ENCODE measurements at places on chromosomes 7 and 10.

DNA sequence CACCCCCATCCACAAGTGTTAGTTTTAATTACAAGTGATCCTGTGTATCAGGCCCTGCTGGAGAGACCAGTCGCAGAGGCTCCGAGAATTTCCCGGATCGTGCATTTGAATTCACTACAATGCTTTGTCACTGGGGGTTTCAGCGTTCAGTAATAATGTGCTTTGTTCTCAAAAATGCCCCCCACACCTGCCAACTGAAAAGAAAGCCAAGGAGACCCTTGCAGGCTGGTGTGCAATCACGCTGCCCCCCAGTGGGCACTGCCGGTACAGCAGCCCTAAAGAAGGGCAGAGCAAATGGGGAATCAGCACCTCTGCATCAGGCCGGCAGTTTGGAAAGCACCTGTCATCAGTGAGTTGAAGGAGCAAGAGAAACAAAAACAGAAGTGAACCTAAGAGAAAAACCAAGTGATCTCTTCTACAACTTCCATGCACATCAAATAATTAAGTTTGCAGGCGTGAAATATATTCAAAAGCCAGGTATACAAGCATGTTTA, 177.6 kb downstream of the PARD3 start:
- DNase-seq, result peak; percentile 58

- DNase-seq, result no peak
Observed at GRCh38 chr10:5165738-5166137, 19.2 kb downstream of the AKR1C8 start.

DNA sequence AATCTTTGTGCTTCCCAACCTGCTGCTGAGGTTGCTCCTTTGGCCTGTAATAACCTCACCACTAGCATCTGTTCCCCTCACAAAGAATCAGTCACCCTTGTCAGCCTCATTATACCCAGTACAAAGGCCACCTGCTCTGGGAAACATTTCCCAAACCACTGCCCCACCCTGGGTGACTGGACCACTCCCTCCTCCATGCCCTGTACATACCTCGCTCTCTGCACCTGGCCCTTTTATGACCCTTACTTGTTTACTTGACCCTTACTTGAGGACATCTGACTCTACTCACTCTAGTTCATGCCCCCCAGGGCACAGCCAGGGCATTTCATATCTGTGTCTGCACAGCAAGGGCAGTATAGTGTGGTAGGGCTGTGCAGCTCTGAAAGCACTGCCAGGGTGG, 21.4 kb upstream of the AOC1 start:
- no peak for DNase-seq

- DNase-seq, result no peak
Observed at GRCh38 chr7:127976056-127976737, 55.0 kb downstream of the LRRC4 start.

- no peak for DNase-seq
Observed at GRCh38 chr7:54345746-54346145, 196.4 kb upstream of the VSTM2A start.

- DNase-seq, result no peak
Observed at GRCh38 chr10:124149189-124150042, 56.0 kb upstream of the CHST15 start.

DNA sequence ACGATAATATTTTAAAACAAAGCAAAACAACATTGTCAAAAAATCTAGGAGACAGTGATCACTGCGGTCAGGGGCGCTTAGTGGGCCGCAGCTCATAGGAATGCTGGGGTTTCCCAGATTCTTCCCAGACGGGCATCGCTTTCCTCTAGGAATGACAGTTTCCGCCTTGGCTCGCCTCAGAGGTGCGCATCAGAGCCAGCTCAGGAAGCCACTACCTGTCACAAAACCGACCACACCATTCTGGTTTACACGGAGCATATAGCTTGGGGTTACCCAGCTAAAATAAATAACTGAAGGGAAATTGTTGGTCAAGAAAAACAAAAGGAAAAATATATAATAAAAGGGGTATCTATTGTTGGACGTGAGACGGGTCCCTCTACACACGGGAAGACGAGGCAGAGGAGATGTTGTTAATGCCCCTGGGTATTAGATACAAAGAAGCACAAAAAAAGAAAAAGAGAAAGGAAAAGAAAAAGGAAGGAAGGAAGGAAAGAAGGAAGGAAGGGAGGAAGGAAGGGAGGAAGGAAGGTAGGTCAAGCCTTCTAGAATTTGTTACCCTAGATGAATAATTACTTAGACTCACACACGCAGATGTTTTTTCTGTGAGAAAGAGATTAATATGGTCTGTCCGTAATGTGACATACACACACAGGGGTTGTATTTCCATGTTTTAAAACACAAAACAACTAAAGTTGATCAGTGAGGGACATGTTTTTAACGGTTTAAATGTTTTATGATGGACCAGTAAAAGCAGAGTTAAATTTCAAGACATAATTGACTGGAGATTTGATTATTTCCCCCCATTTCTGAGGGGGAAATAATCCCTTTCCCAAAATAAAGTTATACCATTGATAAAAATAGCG, 292.4 kb upstream of the NFE2L3 start:
- no peak for DNase-seq

- no peak for DNase-seq
Observed at GRCh38 chr7:88628363-88629085, 131.0 kb upstream of the ZNF804B start.

GRCh38 chr7:117045927-117046710, 92.8 kb downstream of the ST7 start:
- DNase-seq, result no peak

DNA sequence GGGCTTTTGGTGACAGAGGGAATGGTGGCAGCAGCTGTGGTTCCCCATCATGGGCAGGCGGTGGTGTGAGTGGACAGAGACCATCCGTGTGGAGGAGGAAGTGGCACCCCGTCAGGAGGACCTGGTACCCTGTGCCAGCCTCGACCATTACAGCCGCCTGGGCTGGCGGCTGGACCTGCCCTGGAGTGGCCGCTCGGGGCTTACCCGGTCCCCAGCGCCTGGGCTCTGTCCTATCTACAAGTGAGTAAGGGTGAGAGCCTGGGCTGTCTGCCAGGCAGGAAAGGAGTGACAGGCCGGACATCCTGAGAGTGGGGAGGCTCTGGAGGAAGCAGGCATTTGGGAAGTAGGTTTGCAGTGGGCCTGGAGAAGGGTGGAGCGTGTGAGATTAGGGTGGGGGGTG, 2.9 kb upstream of the ZNF467 start:
- DNase-seq, result no peak

GRCh38 chr10:78980815-78981214, 88.0 kb upstream of the ZMIZ1 start:
- DNase-seq, result no peak

DNA sequence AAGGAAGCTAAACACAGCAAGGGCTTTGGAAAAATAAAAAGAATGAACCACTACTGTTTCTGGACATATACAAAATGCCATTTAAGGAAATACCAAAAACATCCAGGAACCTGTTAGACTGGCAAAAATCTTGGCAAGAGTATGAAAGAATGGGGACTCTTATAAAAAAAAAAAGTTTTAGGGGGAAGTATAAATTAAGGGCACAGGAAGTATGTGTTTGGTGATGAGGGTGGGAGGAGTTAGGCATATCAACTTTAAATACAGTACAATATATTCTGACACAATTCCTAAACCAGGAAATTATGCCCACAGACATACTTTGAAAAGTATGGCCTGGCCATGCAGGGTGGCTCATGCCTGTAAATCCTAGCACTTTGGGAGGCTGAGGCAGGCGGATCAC, 74.2 kb downstream of the WAPL start:
- no peak for DNase-seq

DNA sequence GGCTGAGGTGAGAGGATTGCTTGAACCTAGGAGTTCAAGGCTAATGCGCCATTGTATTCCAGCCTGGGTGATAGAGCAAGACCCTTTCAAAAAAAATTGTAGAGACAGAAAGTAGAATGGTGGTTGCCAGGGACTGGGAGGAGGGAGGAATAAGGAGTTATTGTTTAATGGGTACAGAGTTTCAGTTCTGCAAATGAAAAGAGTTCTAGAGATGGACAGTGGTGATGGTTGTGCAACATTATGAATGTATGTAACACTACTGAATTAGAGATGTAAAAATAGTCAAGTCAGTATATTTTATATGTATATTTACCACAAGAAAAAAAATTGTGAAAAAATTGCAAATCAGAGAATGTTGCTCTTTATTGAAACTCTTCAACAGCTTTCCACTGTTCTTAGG, 266.5 kb upstream of the NPY start:
- DNase-seq, result no peak

DNA sequence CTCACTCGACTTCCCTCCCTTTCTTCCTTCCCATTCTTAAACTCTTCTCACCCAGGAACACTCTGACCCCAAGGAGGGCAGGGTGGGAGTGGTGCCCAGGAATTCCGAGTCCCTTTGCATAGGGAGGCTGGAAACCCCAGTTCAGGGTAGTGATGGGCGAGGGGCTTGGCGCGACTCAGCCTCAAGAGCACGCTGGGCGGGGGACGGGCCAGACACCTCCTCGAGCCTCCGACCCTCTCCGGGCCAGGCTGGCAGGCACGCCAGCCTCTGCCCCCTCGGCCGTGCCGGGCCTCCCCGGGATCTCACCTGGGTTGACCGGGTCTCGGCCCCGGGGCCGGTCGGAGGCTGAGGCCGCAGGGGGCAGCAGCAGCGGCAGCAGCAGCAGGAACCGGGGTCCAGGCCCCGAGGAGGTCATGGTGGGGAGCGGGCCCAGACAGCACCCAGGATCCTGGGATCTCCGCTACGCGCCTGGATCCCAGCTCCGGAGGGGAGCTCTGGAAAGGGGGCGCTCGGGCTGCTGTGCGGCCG, 457 bp downstream of the PLOD3 start:
- no peak for DNase-seq

- DNase-seq, result no peak
Observed at GRCh38 chr7:134574322-134574721, 25.4 kb downstream of the AKR1B15 start.

GRCh38 chr10:111125102-111125501, 48.3 kb downstream of the ADRA2A start:
- DNase-seq, result no peak

GRCh38 chr7:112510001-112510742, 29.4 kb downstream of the LSMEM1 start:
- DNase-seq, result no peak

GRCh38 chr10:106467506-106467905, 697.0 kb downstream of the SORCS1 start:
- no peak for DNase-seq

DNA sequence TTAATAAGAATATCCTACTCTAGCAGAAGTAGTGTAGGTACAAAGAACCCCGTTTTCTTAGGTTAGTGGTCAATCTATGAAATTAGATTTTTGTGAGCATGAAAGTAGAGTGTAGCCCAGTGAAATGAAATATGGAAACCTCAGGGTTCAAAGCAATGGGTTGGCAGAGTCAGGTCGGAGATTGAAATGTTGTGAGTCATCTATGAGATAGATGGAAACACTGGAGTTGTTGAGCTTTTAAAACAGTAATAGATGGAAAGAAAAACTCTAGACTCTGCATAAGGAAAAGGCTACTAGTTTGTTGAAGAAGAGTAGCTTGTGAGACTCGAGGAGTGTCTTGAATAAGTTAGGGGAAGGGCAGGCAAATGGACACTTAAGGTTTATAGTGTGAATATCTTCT, 251.9 kb downstream of the EXOC4 start:
- no peak for DNase-seq

- no peak for DNase-seq
Observed at GRCh38 chr7:63047061-63047460, 951.6 kb upstream of the ZNF722 start.

DNA sequence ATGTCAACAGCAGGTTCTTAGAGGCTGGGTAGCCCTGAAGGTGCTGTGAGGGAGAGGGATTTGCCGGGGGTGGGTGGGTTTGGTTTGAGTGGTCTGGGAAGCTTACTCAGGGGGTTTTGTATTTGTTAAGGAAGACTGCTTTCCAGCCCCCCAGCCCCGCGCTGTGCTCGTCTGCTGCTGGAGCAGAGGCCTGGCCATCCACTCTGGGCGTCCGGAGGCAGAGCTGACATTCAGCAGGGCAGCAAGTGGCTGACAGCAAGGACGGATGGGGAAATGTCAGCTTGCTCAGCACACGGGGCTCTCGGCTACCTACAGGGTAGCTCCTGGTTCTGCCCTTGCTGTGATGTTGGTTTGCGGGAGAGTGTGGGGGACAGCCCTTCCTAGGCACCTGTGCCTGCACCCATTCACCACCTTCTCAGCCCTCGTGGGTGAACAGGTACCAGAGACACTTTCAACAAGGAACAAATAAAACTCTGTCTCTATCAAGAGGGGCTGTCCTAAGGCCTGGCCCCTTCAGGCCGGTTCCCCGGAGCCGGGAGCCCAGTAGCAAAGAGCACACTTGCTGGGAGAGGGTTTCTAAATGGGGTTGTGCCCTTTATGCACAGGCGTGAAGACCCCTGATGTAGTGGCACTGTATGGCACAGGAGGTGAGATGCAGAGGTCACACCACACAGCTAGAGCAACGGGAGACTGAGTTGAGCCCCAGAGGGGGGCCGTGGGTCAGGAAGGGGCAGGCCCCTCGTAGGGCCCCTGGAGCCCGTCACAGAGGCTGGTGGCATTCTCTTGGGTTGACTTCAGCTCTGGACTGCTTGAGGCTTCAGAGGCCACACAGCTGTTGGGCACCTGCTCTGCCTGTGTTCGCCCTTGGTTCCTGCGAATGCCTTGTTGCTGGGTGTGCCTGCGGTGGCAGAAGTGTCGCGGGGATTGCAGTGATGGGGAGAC, 72.2 kb upstream of the SHH start:
- no peak for DNase-seq

GRCh38 chr10:16832351-16833080, 15.3 kb upstream of the RSU1 start:
- no peak for DNase-seq

DNA sequence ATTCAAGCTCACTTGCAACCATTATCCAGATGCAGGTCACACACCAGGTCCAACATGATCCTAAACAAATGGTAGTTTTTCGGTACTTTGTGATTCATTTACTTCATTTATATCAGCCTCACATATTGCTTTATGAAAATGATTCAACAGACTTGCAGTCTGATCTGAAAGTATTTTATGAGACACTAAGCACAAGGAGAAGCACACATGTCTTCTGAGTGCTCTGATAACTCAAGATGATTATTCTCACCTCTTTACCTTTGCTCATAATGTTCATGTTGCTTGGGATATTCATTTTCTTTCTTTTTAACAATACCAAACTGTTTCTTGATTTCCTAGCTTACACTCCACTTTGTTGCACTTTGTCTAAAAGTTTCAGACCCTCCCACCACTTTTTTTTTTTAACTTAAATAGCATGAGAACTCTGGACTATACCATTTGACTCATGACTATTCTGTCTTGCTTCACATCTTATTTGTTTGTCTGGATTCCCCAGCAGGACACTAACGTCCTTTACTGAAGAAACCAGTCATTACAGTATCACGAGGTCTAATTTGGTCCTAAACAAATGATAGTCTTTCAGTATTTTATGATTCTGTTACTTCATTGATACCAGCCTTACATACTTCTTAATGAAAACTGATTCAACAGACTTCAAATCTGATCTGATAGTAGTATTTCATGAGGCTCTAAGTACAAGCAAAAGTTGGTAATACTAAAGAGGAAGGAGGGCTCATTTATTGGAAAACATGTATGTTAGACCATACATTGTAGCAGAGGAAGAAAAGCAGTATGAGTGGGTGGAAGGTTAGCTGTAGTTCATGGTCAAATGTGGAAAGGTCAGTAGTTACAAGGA, 171.8 kb upstream of the AHR start:
- no peak for DNase-seq

- DNase-seq, result no peak
Observed at GRCh38 chr7:98944386-98944785, 66.1 kb downstream of the TRRAP start.
